Activated B cell treated with CpG ODN at 0.5 μM for 24 hours (primary cell): ENCODE measurements at places on chromosomes 3 and 15. TPM values are rescaled to one million over a fixed set of nuclear protein-coding genes. Genes with fewer than 3 reads are reported as not detected.

The GP5 gene
- total RNA-seq: 0.18 and 0.22 TPM in 2 replicates

- no peaks in the 10 kb centered on the region for H3K27me3 ChIP-seq
- no peak for DNase-seq
- no peaks in the 10 kb centered on the region for H3K4me1 ChIP-seq
- no peak overlapping the region for H3K4me3 ChIP-seq
- H3K27ac ChIP-seq: no peak overlapping the region
Observed at GRCh38 chr3:41259449-41260062, 60.3 kb downstream of the CTNNB1 start.

The TF gene
- total RNA-seq: 0.10 and 0.29 TPM in 2 replicates

The MASP1 gene
- total RNA-seq: not detected in 2 replicates

The ARRDC4 gene
- 1.8 and 2.0 TPM in 2 replicates for total RNA-seq

DNA sequence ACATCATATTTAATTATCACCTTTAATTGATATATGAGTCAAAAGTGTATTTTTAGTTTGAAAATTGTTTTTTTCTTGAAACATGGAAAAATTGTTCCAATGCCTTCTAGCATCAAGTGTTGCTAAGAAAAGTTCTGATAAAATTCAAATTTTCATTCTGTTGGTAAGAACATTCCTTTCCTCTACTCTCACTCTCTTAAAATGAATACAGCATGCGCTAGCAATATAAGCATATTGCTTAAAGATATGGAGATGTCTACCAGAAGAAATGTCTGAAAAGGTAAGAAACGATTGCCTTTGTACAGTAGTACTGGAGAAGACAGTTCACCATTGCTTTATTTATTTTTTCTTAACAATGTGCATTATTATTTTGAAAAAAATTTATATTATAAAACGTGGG is 17.6 kb upstream of the ZBTB38 start:
- H3K4me3 ChIP-seq: no peak overlapping the region
- no peaks in the 10 kb centered on the region for H3K36me3 ChIP-seq
- peaks cover 3% of the 10 kb centered on the region for H3K27me3 ChIP-seq
- H3K27ac ChIP-seq: no peak overlapping the region

DNA sequence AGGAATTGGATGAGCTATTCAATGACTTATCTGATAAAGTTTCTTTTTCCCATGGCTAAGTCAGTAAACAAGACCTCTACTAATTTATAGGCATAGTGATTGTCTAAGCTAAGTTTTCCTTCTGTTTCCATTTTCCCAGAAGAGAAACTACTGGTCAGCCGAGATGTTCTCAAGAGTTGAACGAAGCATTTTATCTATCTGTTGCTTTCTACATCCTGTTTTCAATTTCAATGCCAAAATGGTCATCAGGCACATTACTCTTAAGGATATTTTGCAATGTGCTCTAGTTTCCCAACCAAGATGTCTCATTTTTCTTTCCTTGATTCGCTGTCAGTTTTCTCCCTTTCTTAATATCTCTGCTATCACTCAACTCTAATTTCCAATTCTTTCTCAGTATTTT is 228.7 kb downstream of the MBNL1 start:
- no peaks in the 10 kb centered on the region for H3K27me3 ChIP-seq
- peaks cover 14% of the 10 kb centered on the region for H3K36me3 ChIP-seq
- peak overlapping the region; percentile 13 for H3K4me3 ChIP-seq
- DNase-seq: no peak
- peaks cover 55% of the 10 kb centered on the region for H3K4me1 ChIP-seq

The KNSTRN gene
- total RNA-seq: 11.5 and 13.4 TPM in 2 replicates

The NCEH1 gene
- total RNA-seq: 4.5 and 4.9 TPM in 2 replicates

DNA sequence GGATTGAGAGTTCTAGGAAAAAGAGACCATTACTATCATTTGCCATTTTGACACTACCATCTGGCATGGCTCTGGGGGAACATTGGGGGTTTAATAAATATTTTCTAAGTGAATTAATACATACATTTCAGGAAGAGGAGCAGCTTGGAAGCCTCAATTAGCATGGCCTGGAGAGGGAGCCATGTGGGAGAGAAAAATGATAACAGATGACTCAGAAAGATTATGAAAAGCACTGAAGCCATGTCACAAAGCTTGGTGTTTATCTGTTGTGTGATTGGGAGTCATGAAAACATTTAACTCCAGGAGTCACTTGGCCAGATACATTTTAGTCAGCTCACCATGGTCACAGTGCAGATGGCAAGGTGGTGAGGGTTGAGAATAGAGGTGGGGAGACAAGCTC is 121.0 kb downstream of the SSR3 start:
- DNase-seq: no peak
- no peaks in the 10 kb centered on the region for H3K36me3 ChIP-seq
- H3K4me1 ChIP-seq: no peaks in the 10 kb centered on the region
- H3K27ac ChIP-seq: no peak overlapping the region

DNA sequence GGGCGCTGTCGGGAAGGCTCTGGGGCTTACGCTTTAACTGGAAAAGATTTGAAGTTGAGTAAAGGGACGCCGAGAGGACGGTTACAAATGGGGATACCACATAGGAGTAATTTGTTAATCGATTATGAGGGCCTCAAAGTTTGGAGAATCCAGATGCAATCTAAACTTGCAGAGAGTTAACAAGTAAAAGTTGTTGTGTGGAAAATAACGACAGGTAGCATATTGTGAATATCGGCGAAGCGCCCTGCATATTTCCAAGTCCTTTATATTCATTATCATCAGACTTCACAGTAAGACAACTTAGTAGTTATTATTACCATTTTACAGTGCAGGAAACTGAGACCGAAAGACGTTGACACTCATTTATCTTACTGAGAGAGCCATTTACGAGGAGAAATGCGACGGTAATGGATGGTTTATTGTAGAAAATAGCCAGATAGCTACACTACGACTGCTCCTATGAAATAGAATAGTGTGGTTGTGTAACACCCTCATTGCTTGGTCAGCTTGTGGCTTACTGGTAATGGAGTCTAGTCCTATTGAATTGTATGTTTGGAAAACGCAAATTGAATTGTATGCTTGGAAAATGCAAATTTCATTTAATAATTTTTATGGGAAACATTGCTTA is 700 bp downstream of the MKRN2 start:
- no peak for DNase-seq
- H3K36me3 ChIP-seq: peaks cover 5% of the 10 kb centered on the region
- peaks cover 9% of the 10 kb centered on the region for H3K27me3 ChIP-seq

The SERPINI2 gene
- not detected in 2 replicates for total RNA-seq

- no peak overlapping the region for H3K4me3 ChIP-seq
- no peaks in the 10 kb centered on the region for H3K27me3 ChIP-seq
- no peaks in the 10 kb centered on the region for H3K36me3 ChIP-seq
Observed at GRCh38 chr3:167887096-167887495, 151.6 kb downstream of the SERPINI1 start.

DNA sequence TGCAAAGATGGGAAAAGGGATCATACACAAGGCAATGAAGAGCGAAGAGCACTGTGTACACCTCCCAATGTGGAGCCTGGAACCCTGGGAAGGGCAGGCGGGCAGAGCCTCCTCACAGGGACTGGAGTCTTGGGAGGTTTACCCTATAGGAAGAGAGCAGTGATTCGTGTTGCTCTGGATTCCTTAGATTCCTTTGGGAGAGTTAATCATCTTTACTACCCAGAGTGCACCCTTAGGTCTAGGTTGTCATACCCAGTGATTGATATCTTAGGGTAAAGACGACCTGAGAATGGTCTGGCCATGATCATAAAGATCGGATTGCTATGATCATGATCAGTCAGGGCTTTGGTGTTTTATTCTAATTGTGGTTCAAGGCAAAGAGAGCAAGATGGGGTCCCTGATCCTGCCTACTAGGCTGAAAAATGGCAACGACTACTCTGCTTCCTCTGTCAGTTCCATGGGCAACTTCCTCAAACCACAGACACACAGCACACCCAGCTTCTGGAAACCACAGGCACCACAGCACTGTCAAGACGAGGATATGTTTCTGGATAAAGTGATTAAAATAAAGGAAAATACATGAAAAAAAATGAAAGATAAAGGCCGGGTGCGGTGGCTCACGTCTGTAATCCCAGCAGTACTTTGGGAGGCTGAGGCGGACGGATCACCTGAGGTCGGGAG is 20.4 kb upstream of the MAP6D1 start:
- H3K4me3 ChIP-seq: no peak overlapping the region
- peaks cover 69% of the 10 kb centered on the region for H3K36me3 ChIP-seq
- no peak for DNase-seq

DNA sequence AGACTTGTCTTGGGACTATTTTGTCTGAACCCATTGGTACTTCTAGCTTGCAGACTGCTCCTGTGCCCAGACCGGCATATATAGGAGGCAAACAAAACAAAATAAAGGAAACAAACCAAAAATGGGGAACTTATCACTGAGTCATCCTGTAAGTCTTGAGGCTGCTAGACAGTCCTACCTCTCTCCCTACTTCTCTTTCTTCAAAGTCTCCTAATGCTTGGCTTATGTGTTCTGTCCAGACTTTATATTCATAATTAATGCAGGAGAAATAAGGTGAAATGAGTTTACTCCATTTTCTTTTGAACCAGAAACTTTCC is 266.2 kb downstream of the ZNF385D start:
- no peak for DNase-seq
- H3K27me3 ChIP-seq: no peaks in the 10 kb centered on the region
- no peak overlapping the region for H3K27ac ChIP-seq

The SPRED1 gene
- 1.3 and 1.4 TPM in 2 replicates for total RNA-seq

- no peak for DNase-seq
- H3K27me3 ChIP-seq: peaks cover 18% of the 10 kb centered on the region
- H3K4me1 ChIP-seq: no peaks in the 10 kb centered on the region
- no peak overlapping the region for H3K27ac ChIP-seq
- H3K4me3 ChIP-seq: no peak overlapping the region
Observed at GRCh38 chr15:69518806-69519205, 66.2 kb downstream of the RPLP1 start.

GRCh38 chr3:191952186-191952585 is 491.2 kb downstream of the PYDC2 start:
- no peak for DNase-seq
- no peaks in the 10 kb centered on the region for H3K27me3 ChIP-seq
- H3K36me3 ChIP-seq: no peaks in the 10 kb centered on the region
- H3K27ac ChIP-seq: no peak overlapping the region
- H3K4me1 ChIP-seq: no peaks in the 10 kb centered on the region

DNA sequence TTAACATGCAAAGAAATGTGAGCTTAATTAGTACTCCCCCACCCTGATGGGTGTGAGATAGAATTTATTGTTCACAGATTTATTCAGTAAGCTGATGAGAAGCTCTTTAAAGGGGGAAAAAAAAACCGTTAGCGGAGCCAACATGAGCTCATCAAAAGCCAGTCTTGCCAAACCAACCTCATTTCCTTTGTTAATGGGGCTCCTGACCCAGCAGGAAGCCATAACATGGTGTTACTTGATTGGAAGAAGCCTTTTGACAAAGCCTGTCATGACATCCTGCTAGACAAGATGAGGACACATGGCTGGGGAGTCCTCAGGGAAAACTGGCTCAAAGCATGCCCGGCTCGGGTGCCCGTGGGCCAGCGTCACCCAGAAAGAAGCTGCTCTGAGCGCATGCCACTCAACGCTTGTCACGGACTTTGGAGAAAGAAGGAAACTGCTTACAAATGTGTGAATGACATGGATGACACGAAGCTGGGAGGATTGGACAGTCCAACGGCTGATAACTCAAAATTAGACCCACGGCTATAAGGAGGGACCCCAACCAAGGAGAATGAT is 64.6 kb downstream of the SLCO2A1 start:
- peaks cover 5% of the 10 kb centered on the region for H3K27me3 ChIP-seq
- no peak overlapping the region for H3K27ac ChIP-seq
- no peaks in the 10 kb centered on the region for H3K36me3 ChIP-seq

The OSBPL10 gene
- total RNA-seq: 125 and 137 TPM in 2 replicates

The CYFIP1 gene
- 11.4 and 16.4 TPM in 2 replicates for total RNA-seq

- H3K4me3 ChIP-seq: no peak overlapping the region
- H3K27me3 ChIP-seq: peaks cover 2% of the 10 kb centered on the region
- no peaks in the 10 kb centered on the region for H3K4me1 ChIP-seq
- H3K27ac ChIP-seq: no peak overlapping the region
- no peaks in the 10 kb centered on the region for H3K36me3 ChIP-seq
Observed at GRCh38 chr3:31377045-31377642, 155.6 kb upstream of the STT3B start.

DNA sequence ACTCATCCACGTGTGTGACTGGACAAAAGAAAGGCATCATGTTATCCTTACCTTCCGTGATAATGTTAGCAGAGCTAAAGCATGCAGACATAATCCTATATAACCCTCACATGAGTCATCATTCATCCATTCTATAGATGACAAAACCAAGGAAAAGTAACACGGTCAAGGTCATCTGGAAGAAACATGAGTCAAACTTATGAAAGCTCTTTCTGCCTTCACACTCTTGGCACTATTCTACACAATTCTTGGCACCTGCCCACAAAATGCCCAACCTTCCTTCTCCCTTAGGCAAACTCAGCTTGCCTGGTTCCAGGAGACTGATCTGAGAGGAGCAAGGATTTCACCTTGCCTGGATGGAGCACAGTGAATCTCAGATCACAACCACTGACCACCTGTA is 66.9 kb downstream of the PRICKLE2 start:
- H3K4me1 ChIP-seq: peaks cover 9% of the 10 kb centered on the region
- no peak for DNase-seq
- H3K27me3 ChIP-seq: peaks cover 3% of the 10 kb centered on the region
- no peaks in the 10 kb centered on the region for H3K36me3 ChIP-seq

DNA sequence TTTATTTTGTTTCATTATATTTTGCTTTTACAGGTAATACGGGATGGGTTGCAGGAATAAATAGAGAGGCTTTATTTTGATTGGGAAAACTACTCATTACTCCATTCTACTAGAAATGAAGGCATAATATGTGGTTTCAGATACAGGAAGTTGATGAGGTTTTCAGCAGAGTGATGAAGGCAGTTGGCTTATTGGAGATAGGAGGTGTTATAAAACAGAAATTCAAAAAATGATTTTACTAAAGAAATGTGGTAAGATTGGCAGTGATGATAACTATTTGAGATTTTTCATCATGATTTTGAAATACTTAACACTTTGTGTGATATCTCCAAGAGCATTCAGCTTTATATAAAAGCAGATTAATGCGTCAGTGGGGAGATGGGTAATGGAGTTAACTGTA is 1445.7 kb upstream of the CADM2 start:
- H3K4me3 ChIP-seq: no peak overlapping the region
- H3K27ac ChIP-seq: no peak overlapping the region
- DNase-seq: no peak
- H3K27me3 ChIP-seq: no peaks in the 10 kb centered on the region
- no peaks in the 10 kb centered on the region for H3K4me1 ChIP-seq
- no peaks in the 10 kb centered on the region for H3K36me3 ChIP-seq
